Fibroblast of upper back skin (primary cell): ENCODE measurements at places on chromosomes 1 and 21.

DNA sequence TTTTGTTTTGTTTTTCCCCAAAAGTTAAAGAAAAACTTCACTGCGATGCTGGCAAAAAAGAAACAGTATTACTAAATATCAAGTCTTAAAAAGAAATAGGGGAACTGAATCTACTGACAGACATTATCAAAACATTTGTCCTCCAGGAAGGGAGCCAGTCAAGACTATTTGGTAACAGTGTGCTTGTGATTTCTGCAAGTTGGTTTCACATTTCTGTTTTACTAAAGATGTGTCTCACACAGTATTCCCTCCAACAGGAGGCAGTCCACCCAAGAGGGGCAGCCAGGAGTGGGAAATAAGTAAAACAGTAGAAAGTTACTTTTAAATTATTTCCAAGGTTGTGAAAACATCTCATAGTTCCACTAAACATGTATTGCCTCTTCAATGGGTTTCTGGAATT, 74.4 kb upstream of the SDC3 start:
- no peak for DNase-seq

DNA sequence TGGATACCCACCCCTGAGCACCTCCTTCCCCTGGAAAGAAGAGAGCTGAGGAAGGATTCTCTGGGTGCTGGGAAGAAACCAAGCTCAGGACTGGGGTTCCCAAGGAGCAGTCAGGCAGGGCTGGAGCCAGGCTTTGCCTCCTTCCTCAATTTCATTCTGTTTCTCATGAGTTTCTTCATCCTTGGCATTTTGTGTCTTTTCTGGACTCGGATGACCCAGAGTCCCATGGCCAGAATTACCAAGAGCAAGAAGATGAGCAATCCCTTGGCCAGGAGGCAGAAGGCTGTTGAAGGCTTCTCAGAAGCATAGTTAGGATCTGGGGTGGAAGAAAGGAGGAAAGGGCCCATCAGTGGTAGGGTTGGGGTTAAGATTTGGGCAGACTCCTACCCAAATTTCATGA, 2.5 kb downstream of the SLAMF9 start:
- no peak for DNase-seq

- DNase-seq, result peak; percentile 7
Measured at GRCh38 chr1:59903141-59903754, 23.3 kb downstream of the CYP2J2 start.

DNA sequence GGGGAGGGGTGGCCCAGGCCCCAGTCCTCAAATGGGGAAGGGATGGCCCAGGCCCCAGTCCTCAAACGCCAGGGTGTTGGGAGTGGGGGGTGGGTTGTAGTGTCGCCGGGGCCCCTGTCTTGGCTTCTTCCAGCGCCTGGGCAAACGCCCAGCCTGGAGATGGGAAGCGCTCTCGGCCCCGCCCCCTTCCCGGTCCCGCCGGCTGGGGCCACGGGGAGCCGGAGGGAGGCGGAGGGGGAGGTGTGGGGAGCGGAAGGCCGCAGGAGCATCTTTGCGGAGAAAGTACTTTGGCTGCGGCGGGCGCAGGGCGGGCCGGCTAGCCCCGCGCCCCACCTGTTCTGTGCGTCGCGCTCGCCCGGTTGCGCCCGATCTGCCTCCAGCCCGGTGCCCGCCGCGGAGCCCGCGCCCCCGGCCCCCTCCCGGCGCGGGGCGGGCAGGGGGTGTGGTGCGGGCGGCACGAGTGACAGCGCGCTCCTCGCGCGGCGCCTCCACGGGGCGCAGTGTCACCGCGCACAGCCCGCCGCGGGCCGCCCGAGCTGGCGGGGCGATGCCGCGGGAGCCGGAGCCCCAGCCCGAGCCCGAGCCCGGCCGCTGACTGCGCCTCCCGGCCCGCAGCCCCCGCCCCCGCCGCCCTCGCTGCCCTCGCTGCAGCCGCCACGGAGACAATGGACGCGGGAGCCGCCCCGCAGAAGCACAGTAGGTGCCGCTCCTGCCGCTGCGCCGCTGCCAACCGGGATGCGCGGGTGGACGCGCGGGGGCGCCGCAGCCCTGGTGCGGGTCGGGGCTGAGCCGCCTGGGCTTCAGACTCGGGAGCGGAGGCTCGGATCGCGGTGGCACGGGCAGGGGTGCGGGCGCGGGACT, 31.1 kb upstream of the PEX10 start:
- DNase-seq, result no peak

DNA sequence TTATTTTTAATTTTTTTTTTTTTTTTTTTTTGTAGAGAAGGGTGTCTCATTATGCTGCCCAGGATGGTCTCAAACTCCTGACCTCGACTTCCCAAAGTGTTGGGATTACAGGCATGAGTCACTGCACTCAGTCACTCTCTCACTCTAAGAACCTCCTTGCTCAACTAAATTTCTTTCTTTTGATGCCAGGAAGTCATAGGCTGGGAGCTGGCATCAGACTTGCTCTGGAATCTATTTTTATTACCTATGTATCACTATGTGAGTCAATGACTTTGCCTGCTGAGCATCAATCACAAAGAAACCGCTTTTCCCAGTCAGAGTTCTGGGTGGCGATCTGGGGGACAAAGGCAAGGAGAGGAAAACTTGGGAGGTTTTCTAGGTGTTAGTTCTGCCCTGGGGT, 35.5 kb upstream of the PARP1 start:
- peak; percentile 75 for DNase-seq

DNA sequence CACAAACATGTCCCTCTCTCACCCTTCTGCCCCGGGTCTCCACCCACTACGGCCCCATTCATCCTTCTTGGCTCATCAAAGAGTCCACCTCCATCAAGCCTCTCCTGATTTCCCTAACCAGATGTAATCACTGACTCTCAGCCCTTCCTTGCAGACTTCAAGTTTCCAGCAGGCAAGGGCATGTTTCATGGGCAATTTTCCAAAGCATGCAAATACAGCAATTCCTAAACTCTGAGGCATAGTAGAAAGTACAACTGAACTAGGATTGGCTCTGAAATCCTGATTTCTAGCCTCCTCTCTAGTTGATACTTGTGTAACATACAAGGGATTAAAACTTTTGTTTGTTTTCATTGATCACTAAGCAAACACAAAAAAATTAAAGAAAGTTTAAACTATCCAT, 109.1 kb upstream of the GADD45A start:
- DNase-seq, result peak; percentile 85

- DNase-seq, result peak; percentile 31
Measured at GRCh38 chr1:33709783-33710718, 153.8 kb upstream of the HMGB4 start.

DNA sequence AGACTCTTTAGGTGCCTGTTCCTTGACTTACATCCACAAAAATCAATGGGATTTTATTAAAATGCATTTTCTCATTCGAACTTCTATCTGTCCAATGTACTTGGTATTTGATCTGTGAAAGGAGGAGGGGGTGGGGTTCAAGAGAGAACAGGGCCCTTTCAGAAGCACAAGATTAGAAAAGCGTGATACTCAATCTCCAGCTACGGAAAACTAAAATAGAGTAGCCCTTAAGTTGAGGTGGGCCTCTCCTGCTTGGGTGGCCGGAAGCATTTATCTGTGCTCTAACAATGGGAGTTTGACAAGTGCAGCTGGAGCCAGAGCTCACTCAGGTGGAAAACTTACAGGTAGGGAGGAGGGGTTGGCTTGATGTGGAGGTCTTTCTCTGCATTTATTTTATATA, 462 bp upstream of the RXRG start:
- no peak for DNase-seq

DNA sequence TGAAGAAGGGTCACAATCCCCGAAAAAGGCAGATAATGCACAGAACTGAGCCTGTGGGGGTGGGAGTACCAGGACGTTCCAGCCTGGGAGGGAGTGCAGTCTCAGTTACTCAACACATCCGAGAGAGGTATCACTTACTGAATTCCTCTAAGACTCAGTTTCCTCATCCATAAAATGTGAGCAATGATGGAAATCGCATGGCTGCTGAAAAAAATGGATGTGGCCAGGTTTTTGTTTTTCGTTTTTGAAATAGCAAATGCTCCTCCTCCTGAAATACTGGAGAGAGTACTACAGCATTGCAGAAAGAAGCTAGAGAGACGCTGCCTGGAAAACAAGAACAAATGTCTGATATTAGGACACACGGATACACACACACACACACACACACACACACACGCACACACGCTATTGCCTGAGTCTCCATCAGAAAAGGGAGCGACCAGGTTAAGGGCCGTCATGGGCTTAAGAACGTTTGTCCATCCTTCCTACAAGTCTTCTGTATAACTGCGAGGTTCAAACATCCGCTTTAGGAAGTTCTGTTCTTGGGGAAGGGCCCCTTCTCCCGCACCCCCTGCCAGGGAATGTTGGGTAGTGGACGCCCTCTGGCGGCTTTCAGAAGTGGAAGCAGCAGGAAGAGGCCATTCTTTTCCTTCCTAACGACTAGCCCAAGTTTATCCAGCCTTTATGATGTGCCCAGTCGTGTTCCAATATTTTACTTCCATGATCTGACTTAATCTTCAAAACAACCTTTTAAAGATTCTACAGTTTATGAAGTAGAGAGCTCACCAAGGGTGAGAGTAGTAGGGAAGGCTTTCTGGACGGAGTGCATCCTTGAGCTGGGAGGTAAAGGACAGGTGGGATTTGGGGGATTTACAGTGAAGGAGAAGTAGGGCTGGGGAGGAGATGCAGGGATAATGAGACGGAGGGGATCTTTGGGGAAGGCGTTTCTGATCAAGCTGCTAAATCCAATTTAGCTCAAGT, 699 bp upstream of the NES start:
- peak; percentile 86 for DNase-seq

DNA sequence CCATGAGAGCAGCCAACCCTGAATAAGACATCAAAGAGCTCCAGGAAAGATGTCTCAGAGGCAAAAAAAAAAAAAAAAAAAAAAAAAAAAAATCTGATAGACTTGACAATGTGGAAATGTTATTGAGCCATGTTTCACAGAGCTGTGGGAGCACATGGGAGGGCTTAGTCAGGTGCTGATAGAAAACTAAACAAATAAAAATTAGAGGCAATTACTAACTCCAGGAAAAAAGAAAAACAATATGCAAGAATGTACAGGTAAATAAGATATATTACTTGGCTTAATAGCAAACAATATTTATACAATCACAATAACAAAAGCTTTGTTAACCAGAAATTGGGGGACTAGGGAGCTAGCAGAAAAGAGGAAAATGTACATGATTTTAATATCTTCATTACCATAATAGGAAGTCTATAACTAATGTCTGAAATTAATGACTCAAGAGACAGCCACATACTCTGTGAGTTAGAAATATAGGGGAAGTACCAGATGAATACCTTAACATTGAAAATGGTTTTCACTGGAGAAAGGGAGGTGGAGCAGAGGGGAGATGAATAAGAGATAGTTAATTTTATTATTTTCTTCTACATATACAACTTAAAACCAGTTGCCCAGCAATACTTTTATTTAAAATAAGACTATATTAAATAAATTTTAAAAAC, 16.9 kb upstream of the RGS16 start:
- no peak for DNase-seq

DNA sequence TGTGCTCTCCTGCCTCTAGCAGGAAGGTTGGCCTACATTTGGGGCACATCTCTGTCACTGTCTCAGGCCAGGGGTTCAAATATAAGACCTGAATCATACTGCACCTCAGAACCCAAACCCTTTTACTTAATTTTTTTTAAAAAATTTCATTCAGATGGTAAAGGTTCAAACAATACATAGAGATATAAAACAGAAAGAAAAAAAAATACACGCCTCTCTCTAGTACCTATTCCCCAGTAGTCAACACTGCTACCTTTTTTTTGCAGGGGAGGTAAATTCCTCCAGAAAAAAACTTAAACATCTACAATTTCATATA, 32.9 kb downstream of the MAPKAPK2 start:
- DNase-seq, result no peak
